Umbilical cord (tissue), 2 donors: ENCODE measurements at places on chromosomes 12 and 14. TPM values are rescaled to one million over a fixed set of nuclear protein-coding genes. Genes with fewer than 3 reads are reported as not detected.

GPR135 gene
- total RNA-seq, result 7.2 TPM

DNA sequence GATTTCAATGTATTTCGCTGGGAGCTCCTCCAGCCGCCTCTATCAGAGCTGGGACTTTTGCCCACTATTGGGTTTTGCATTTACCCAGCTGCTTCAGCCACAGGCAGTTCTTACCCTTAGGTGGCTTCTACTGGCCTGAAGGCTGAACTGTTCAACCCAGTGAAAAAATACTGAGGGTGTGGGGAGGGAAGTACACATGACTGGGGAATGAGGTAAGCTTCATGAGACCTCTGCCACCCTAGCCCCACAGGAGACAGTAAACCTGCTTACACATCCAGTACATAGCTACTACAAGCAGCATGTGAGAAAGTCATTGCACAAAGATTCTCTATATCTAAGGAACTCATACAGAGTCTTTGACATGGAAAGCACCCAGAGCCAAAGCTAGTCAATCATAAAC, 411.1 kb downstream of the SYT1 start:
- no peak for DNase-seq

GRCh38 chr14:67623114-67623513, 3.4 kb downstream of the ARG2 start:
- no peak for DNase-seq

- DNase-seq, result peak; percentile 17
Observed at GRCh38 chr12:65728455-65728847, 95.8 kb upstream of the HMGA2 start.

GDF3 gene
- total RNA-seq, result 2.9 TPM

PPP4R3A gene
- total RNA-seq, result 72.9 TPM

ANKRD9 gene
- 11.1 TPM for total RNA-seq

- no peak for DNase-seq
Observed at GRCh38 chr14:71492346-71492745, 439.9 kb upstream of the RGS6 start.

GRCh38 chr12:69904777-69905176, 79.8 kb downstream of the MYRFL start:
- DNase-seq, result peak; percentile 76

TMEM30B gene
- 12.3 TPM for total RNA-seq

PLA2G1B gene
- total RNA-seq, result not detected
